ENCODE measurements at places on chromosomes 3 and 15. TPM values are rescaled to one million over a fixed set of nuclear protein-coding genes. Genes with fewer than 3 reads are reported as not detected.
A peak's percentile ranks its signal among the peaks of the same experiment; 100 is the strongest.

DNA sequence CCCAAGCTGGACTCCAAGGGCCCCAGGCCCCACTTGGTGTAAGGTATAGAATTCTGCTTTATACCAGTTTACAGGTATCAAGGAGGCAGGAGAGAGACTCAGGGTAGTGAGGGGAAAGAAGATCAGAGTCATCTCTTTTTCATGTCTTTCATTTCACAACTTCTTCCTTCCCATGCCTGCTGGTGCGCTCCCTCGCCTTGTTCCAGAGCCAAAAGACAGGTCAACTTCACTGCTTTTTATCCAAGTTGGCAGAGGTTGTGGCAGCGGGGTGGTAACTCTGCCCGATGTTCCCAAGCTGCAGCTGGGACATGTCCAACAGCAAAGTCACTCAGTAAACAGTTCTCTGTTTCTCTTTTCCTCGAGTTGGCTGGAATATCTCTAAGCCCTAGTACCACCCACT lies 86.3 kb upstream of the TCF12 start:
- DNase-seq: peak; percentile 64

The FOXL2 gene
- total RNA-seq: not detected

GRCh38 chr3:112280266-112280665 lies 13.8 kb downstream of the SLC9C1 start:
- no peak for DNase-seq

The TMEM207 gene
- not detected for total RNA-seq

GRCh38 chr3:185397676-185398075 lies 34.7 kb downstream of the MAP3K13 start:
- no peak for DNase-seq

GRCh38 chr3:137052298-137052697 lies 94.5 kb downstream of the IL20RB start:
- DNase-seq: no peak

DNA sequence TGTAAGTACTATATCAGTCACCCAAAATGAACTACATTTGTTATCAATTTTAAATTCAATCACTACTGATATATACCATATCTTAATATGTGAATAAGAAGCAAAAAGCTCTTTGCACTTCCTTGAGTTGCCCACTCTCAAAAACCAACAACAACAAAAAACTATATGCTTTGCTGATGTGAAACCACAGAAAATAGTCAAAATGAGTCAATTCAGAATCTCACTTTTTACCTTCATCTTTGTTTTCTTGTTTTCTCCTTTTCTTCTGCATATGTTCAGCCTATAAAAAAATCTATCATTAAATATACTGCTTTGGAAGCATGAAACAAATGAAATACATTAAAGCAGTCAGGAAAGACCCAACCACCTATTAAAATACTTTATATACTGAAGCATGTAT lies 80.7 kb downstream of the UBR1 start:
- DNase-seq: no peak

The FBXW12 gene
- total RNA-seq: not detected

Measured in Right ventricle myocardium superior (tissue), 1 donor.